ENCODE measurements at places on chromosomes 11 and 22. TPM values are rescaled to one million over a fixed set of nuclear protein-coding genes. Genes with fewer than 3 reads are reported as not detected.

DNA sequence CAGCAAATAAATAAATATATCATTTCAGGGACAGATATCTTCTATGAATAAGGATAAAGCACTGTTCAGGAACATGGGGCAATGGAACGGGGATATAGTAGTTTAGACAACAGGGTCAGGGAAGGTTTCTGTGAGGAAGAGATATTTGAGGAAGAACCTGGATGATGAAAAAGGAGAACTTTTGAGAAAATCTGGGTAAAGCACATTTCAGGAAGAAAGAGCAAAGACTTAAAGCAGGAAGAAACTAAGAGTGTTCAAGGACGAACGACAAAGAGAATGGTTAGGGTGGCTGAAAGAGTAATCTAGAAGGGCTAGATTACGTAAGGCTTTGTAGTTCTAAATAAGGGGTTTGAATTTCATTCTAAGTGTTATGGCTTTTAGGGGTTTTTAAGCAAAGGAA, 12.7 kb downstream of the DDI1 start:
- no peak for DNase-seq

DNA sequence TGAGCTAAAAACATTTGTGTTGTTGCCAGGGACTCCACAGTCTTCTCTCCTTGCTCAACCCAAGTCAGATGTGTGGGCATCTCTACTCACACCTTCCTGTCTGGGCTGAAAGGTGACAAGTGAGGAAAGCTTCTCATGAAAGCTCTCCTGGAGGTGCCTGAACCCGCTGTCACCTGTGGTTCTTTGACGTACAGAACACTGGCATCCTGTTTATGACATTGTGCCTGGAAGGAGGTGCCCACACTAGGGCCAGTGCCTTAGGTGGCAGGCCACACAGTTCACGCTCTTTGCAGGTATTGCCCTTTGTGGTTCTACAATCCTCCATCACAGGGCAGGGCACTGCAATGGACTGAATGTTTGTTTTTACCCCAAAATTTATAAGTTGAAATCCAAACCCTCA, 108.5 kb downstream of the CD44 start:
- DNase-seq: no peak

GRCh38 chr11:12393691-12394090, 16.3 kb downstream of the PARVA start:
- DNase-seq: no peak

DNA sequence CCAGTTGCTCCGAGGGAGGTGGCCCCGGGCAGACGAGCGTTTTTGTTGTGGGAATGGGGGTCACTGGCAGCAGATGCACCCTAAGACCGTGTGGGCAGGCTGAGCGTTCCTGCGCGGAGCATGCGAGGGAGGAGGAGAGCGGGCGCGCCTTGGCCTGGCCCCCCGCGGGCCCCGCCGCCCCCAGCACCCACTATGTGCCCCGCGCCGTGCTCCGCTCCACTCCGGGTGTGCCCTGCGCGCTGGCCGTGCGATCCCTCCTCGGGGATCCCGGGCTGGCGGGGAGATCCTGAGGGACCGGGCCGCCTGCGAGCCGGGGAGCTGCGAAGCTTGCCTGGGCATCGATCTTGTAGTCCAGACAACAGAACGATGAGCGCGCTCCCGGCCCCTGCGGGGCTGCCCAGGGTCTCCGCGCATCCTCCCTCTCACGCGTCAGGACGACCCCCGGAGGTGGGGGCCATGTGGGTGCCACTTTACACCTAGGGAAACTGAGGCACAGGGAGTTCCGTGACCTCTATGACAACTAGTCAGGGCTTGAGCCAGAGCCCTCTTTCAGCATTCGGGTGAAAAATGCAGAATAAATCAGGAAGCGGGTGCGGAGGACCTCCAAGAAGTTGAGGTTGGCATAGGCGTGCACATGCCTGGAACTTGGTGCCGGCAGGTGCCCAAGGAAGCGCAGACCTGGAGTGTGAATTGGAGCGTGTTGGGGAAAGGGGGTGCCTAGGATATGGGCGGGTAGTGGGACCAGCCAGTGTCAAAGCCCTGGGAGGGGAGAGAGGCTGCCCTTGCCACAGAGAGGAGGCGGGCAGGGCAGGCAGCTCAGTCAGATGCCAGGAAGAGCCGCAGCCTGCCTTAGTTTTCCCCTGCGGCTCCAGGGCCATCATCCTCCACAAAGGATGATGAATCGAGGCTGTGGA, 1.3 kb upstream of the KMT5B start:
- peak; percentile 26 for DNase-seq

DNA sequence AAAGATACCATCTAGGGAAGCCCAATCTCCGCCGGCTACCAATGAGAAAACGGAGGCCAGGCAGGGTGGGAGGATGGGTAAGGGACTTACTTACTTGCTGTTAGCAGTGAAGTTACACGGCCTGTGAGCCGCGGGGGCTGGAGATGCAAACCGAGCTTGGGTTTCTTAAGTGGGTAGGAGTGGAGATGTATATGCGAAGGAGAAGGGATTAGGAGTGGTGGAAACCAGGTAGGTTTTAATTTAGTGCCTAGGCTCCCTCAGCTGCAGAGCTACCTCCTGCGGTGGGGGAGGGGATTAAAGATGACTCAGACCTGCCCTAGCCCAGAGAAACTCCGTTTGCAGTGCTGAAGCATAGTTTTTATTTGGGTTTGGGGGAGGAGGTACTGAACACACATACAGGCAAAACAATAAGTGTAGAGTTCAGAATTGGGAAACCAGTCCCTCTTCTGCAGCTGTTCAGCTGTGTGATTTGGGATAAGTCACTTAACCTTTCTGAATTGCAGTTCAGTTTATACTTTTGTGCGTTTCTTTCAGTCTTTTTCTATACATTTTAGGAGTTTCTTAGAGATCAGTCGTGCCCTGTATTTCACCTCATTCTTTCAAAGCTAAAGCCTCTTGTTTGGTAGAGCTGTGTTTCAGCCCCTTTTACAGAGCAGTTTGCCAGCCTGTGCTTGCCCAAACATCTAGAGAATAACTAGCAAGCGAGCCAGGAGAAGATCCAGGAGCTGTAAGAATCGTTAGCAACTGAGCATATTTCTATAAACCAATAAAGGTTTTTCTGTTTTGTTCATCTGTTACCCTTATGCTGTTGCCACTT, 596 bp upstream of the TNRC6B start:
- DNase-seq: peak; percentile 70

- DNase-seq: peak; percentile 19
Observed at GRCh38 chr11:2559527-2560311, 114.9 kb downstream of the KCNQ1 start.

GRCh38 chr11:63897459-63898146, 19.4 kb downstream of the RCOR2 start:
- no peak for DNase-seq

DNA sequence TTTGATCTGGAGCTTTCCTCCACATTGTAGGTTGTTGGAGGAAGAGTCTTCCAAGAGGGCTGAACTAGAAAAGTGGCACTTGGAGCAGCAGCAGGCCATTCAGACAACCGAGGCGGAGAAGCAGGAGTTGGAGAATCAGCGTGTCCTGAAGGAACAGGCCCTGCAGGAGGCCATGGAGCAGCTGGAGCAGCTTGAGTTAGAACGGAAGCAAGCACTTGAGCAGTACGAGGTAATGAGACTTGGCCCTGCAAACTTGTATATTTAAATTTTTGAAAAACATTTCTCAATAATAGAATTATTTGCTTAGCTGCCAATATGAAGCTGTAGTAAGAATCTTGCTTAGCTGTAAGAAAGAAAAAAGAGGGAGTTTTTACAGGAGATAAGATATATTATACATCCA, 84.0 kb downstream of the SWAP70 start:
- DNase-seq: no peak

DNA sequence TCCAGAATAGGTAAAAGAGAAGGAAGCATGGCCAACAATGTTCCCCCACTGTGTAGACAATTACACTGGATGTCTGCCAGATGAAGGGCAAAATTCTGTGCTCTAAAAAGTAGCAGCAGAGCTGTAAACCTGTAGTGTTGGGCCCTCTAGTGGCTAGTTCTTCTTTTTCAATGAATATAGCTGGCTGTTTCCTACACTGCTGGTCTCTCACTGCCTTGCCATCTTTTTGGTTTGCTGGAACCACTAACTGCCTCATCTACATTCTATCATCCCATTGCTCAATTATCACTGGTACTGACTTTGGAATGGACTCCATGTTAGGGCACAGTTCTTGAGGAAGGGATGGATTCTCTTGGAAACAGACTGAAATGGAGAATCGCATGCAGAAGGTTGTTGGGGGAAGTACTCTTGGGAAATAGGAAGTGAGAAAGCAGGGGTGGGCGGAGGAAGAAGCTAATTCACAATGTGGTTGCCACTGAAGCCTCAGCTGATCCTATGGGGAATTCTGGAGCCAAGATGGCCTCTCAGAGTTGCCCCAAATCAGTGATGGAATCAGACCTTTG, 17.9 kb downstream of the KCNE3 start:
- peak; percentile 58 for DNase-seq

- peak; percentile 49 for DNase-seq
Observed at GRCh38 chr22:38865201-38866023, 6.6 kb downstream of the CBX6 start.

GRCh38 chr11:33689501-33689900, 11.1 kb downstream of the C11orf91 start:
- no peak for DNase-seq

DNA sequence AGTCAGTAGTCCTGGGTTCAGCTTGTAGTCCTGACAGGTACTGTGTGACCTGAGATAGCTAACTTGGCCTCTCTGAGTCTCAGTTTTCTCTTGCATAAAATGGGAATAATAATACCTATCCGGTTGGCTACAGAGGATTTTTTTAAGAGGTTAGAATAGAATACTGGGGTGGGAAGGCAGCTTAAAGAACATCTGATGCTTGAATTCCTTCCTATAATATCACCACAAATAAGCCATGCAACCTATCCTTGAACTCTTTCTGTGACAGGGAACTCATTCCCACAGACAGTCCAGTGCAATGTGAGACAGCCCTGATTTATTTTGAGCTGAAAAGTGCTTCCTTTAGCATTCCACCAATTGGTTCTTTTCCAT, 110.1 kb downstream of the CCDC81 start:
- no peak for DNase-seq

DNA sequence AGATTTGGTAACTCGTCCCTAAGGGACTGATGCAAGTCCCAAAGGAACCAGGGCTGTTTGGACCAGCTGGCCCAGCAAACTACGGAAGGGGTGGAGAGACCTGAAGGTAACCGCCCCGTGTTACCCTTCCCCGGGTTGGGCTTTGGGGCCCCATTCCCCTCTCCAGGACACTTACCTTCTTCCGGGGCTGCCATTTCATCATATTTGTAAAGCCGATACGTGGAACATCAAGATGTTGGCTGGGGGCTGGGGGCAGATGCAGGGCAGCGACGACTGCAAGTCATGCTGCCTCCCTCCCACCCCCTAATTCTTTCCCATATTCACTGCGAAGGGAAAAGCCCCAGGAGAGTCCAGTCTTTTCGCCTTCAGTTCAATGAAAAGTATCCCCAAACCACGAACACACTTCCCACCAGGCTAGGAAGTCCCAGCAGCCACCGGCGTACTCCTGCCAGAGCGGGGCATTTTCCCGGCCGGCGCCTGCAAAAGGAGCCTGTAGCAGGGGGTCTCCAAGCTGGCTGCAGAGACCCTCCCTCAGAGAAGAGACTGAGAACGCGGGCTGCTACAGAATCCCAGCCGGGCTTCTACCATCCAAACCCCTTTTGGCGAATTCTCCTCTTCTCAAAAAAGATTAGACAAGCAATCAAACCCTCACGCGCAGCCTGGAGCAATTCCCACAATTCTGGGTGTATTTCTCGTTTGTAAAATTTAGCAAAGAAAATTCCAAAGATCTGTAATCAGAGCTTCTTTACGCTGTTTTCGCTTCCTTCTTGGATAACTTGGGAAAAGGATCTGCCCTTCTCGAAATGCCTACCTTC, 236.7 kb downstream of the TTC28 start:
- DNase-seq: peak; percentile 40

DNA sequence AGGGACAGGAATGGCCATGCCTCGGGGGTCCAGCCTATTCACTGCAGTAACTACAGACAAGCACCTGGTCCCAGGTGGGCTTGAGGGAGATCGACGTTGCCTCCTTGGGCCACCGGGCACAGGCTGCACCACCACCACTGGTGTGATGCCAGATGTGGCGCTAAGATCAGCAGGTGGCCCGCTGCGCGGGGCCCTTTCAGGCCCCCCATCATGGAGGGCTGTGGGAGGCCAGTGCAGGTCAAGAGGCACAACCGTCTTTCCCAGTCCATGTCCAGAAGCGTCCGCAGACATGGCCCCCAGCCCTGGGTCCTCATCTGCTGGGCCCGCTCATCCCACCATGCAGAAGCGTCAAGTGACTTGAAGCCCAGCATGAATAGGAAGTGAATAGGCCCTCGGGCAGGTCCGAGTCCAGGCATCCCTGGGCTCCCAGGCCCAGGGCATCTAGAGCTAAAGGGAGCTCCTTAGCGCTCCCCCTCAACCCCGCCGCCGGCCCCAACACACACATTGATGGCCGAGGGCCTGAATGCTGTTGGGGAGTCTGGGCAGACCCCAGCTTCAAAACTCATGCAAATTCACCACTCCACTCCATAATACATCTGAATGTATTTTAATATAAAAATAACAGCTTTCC, 18.3 kb downstream of the FADS3 start:
- DNase-seq: no peak

GRCh38 chr11:75068559-75068958, 28.1 kb downstream of the OR2AT4 start:
- no peak for DNase-seq

DNA sequence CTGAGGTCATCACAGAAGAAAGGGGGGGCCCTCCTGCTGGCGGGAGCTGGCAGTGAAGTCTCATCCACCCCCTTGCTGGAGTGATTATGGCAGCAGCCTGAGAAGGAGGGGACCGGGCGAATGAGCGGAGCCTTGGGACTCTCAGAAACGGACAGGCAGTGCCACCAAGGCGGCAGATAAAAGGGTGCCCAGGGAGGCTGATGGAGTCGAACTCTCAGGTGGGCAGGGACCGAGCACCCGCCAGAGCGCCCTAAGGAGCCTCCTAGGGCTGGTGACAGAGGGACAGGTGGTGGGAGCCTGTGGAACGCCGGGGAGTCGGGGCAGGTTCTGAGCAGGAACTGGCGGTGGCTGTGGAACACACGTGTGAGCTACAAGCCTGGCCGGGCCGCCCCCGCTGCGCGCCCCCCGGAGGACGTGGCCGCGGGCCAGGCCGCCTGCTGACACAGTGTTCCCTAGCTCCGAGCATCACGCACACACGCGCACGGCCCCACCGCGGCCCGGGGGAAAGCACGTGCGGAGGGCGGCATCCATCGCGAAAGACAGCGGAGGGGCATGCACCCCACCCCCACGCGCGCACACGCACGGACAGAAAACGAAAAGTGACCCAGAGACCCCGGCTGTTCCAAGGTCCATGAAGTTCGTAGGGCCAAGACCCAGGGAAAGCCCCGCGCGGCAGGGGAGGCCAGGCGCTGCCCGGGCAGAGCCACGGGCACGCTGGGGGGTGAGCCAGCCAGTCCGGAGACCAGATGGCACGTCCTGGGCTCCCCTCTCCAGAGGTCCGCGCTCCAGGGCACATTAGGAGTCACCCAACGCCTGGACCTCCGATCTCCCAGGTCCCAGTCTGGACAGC, 1.0 kb downstream of the VWCE start:
- DNase-seq: peak; percentile 61

Gene TYR
- total RNA-seq: not detected

Gene ME3
- total RNA-seq: 39.9 TPM

Gene CTSW
- not detected for total RNA-seq

Gene CFAP300
- 2.7 TPM for total RNA-seq

Gene AMOTL1
- 18.4 TPM for total RNA-seq

Gene OR52E2
- not detected for total RNA-seq
